Placental epithelial cell (primary cell): ENCODE measurements at places on chromosomes 12 and 14. TPM values are rescaled to one million over a fixed set of nuclear protein-coding genes. Genes with fewer than 3 reads are reported as not detected.

The PRICKLE1 gene
- 3.5 and 12.6 TPM in 2 replicates for total RNA-seq

The NFE2 gene
- under 0.01 and 0.22 TPM in 2 replicates for total RNA-seq

The CD163L1 gene
- total RNA-seq, result 0.11 TPM in 1 of 2 replicates, not detected in the other

The CMKLR1 gene
- 0.11 TPM in 1 of 2 replicates, not detected in the other for total RNA-seq

The SRRM4 gene
- total RNA-seq, result under 0.01 TPM in 2 replicates

The CLEC1A gene
- total RNA-seq, result 32.2 and 37.5 TPM in 2 replicates

The FOXM1 gene
- total RNA-seq, result 3.5 and 8.9 TPM in 2 replicates

The FBXO21 gene
- total RNA-seq, result 73.7 and 102 TPM in 2 replicates

The JAG2 gene
- 4.2 and 8.6 TPM in 2 replicates for total RNA-seq

The HSPA2 gene
- 10.2 and 16.1 TPM in 2 replicates for total RNA-seq

The GUCY2C gene
- 0.11 TPM in 1 of 2 replicates, not detected in the other for total RNA-seq

The ASIC1 gene
- total RNA-seq, result 0.65 and 1.2 TPM in 2 replicates

The SLCO1B3 gene
- not detected in 2 replicates for total RNA-seq

The KLHDC1 gene
- 3.5 and 9.8 TPM in 2 replicates for total RNA-seq

The RAD9B gene
- total RNA-seq, result 0.11 and 0.39 TPM in 2 replicates

The STYK1 gene
- total RNA-seq, result 22.0 and 31.2 TPM in 2 replicates

The SLC11A2 gene
- 32.6 and 37.0 TPM in 2 replicates for total RNA-seq

The FMNL3 gene
- 2.4 and 2.6 TPM in 2 replicates for total RNA-seq

The TMEM179 gene
- not detected in 2 replicates for total RNA-seq

The SERPINA10 gene
- total RNA-seq, result not detected in 2 replicates

The KRT83 gene
- total RNA-seq, result not detected in 2 replicates

The DTX3 gene
- 16.1 and 20.0 TPM in 2 replicates for total RNA-seq

The LALBA gene
- total RNA-seq, result not detected in 2 replicates

The TAS2R13 gene
- total RNA-seq, result 1.5 and 2.0 TPM in 2 replicates

The NYNRIN gene
- total RNA-seq, result 116 and 153 TPM in 2 replicates

The CIDEB gene
- 9.0 and 11.0 TPM in 2 replicates for total RNA-seq

The GDF11 gene
- 1.6 and 5.3 TPM in 2 replicates for total RNA-seq

The KCNH3 gene
- total RNA-seq, result 0.22 TPM in 1 of 2 replicates, not detected in the other

The NFATC4 gene
- 41.8 and 59.3 TPM in 2 replicates for total RNA-seq

The CSRP2 gene
- total RNA-seq, result 11.3 and 47.9 TPM in 2 replicates

The RNASE7 gene
- not detected in 2 replicates for total RNA-seq

The GLT8D2 gene
- total RNA-seq, result 11.6 and 29.4 TPM in 2 replicates

The IRAK3 gene
- total RNA-seq, result 0.22 and 1.2 TPM in 2 replicates

The PPFIA2 gene
- total RNA-seq, result not detected in 2 replicates

The CLMN gene
- total RNA-seq, result 53.8 and 59.4 TPM in 2 replicates

The SRGAP1 gene
- total RNA-seq, result 9.0 and 11.7 TPM in 2 replicates

The SPIC gene
- not detected in 2 replicates for total RNA-seq

The OR4M1 gene
- not detected in 2 replicates for total RNA-seq

The SLC4A8 gene
- 14.1 and 14.9 TPM in 2 replicates for total RNA-seq

The KLRK1 gene
- 0.43 and 2.0 TPM in 2 replicates for total RNA-seq

The ANAPC5 gene
- total RNA-seq, result 171 and 177 TPM in 2 replicates

The C1QL4 gene
- not detected in 2 replicates for total RNA-seq

The GLTP gene
- total RNA-seq, result 25.5 and 47.1 TPM in 2 replicates

The C12orf54 gene
- total RNA-seq, result not detected in 2 replicates

The CLEC9A gene
- not detected in 2 replicates for total RNA-seq

The GRIN2B gene
- total RNA-seq, result under 0.01 and 0.33 TPM in 2 replicates

The NTN4 gene
- total RNA-seq, result 7.1 and 78.1 TPM in 2 replicates

The PELI2 gene
- under 0.01 and 0.11 TPM in 2 replicates for total RNA-seq

The LYZ gene
- not detected in 2 replicates for total RNA-seq

The TAS2R30 gene
- 5.5 and 7.0 TPM in 2 replicates for total RNA-seq

The ACACB gene
- total RNA-seq, result 7.9 and 12.6 TPM in 2 replicates

The IL23A gene
- 0.22 TPM in 1 of 2 replicates, not detected in the other for total RNA-seq

The CLEC1B gene
- total RNA-seq, result under 0.01 and 0.33 TPM in 2 replicates

The GIT2 gene
- 29.4 and 33.3 TPM in 2 replicates for total RNA-seq
